ENCODE measurements at places on chromosomes 12 and 14.

DNA sequence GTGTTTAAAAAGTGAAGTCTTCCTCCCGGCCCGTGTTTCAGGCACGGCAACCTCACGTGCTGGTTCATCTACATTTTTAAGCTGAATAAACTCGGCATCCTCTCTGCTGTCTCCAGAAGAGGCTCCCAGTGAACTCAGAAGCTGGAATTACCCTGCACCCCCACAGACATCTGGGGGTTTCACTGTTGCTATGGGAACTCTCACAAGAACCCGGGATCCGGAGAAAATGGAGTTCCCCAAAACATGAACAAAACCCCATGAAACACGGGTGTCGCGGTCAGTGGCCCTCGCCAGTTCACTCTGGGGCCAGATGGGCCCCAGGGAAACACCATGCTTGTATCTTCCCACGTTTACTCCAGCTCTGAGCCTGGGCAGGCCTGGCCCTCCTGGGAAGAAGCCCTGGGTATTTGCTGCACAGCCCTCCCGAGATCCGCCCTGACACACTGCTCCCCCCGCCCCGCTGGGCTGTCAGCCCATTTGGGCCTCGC is 143.7 kb downstream of the PIWIL1 start:
- DNase-seq, result no peak

DNA sequence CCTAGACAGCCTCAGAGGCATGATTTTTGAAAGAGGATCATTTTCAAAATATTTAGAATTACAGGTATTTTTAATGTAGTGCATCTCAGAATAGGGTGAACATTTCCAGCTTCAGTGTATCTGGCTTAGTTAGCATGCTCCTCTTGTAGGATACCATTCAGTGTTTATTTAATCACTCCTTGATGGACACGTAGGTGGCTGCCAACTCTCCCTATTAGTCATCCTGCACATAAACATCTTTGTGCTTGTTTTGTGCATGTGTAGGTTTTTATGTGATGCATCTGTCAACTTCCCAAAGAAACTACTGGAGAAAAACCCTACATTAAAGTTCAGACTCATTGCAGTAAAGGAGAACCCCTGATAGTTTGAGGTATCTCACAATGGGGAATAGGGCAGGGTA is 52.5 kb upstream of the RBM19 start:
- no peak for DNase-seq

DNA sequence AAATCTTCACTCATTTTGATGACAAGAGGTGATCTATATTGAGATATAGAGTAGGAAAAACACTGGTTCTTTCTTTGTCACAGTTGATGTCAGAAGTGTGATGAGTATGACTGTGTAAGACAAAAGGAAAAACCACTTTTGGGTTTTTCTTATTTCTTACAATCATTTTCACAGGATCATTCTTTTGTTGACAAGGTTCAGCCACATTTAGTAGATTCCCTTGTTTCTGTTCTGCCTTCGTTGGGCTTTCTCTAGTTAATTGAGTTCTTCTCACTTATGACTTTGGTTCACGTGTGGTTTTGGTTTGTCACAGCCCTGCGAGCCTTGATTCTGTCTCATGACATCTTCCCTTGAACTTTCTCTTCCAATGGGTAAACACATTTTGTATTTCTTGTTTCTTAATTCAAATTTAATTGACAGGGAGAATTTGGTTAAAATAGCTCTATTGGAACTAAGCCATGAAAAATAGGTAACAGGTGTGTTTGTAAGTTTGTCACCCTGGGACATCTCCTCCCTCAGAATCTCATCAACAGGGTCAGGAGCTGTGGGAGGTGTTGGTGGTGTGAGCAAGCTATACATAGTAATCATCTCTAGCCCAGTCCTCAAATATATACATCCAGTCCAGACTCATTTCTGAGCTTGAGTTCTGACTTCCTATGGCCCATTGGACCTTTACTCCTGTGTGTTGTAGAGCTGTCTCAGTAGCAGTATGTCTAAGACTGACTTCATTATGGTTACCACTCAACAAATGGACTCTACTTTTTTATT is 255.3 kb downstream of the BMP4 start:
- no peak for DNase-seq

DNA sequence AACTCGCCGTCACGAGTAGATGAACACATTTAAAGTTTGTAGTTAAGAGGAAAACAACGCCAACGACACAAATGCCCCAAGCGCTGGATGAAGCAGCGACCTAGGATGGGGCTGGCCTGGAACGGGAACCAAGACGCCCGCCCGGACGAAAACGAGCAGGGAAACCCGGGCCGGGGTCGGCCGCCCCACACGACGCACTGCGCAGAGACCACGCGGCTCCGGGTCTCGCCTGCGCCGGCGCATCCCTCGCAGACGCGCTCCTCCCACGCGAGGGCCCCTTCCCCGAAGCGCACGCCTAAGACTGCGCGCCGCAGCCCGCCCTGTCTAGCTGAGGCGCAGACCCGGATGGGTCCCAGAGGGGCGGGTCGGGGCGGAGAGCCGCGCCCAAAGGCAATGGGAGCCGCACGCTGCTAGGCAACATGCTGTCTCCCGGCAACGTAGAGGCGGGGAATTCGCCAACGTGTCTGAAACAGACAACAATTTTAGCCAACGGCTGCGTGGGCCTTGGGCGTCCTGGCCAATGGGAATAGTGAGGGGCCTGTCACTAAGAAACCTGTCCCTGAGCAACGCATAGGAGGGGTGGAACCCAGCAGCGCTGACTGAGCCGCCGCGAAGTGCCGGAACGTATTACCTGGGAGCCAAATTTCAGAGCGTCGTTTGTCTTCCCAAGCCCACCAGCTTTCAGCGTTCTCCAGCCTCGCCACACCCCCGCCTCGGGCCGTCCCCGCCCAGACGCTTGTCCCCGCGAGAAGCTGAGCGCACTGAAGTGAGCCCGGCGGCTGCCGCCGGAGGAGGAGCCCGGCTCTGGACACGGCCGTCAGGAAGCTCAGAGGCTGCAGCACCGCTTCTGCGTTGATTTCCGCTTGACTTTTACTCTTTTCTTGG is 21.0 kb upstream of the CHFR start:
- peak; percentile 96 for DNase-seq

DNA sequence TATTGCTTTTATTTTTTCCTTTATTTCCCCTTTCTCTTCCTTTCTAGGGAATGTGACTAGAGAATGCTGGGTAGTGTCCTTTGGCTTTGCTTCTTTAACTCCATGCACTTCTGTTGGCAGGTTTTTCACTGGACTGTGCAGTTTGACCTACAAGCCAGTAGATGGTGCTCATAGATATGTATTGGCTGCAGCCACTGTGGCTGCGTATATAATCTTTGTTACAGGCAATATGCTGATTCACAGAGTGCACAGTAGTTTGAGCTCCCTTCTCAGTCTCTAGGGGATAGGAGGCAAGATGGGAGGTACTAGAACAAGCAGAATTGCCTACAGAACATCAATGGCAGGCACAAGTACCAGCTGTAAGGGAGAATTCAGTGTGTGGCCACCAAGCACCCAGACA is 503.5 kb downstream of the LRFN5 start:
- no peak for DNase-seq

GRCh38 chr12:122834921-122835749 is at the start of gene HIP1R:
Gene HIP1R (plus strand): TSS chr12:122835457. CDS start chr12:122835551, 94 bp downstream.
- DNase-seq, result peak; percentile 68

DNA sequence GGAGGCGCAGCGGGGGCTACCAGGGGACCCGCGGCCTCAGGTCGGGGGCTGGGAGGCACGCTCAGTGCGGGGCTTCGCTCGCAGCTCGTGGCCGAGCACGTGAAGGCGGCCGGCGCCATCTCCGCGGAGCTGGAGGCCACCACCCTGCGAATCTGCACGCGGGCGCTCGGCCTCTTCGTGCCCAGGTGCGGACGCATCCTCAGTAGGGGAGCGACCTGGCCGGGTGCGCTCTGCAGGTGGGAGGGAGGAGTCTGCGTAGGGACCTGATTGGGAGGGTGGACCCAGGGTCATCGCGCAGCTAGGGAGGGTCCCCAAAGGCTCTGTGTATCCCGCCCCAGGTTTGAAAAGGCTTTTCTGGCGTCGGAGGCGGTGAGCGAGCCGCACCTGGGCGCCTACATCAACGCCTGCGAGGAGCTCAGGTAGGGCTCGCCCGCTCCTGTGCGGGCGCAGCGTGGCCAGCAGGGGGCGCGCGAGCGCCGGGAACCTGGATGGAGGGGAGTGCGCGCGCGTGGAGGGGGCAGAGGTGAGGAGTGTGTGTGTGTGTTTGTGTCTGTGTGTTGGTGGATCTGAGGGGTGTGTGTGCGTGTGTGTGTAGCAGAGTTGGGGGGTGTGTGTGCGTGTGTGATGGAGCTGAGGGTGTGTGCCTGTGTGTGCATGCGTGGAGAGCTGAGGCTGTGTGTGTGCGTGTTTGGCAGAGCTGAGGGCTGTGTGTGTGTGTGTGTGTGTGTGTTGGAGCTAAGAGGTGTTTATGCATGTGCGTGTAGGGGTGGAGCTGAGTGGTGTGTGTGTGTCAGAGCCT is 10.3 kb downstream of the EXOC3L4 start:
- DNase-seq, result peak; percentile 81

Data from activated CD8-positive, alpha-beta memory T cell treated with anti-CD3 and anti-CD28 coated beads, Interleukin-2, amount 50 U/mL, for 4 hours (primary cell).